ENCODE measurements at places on chromosomes 2 and 18.

DNA sequence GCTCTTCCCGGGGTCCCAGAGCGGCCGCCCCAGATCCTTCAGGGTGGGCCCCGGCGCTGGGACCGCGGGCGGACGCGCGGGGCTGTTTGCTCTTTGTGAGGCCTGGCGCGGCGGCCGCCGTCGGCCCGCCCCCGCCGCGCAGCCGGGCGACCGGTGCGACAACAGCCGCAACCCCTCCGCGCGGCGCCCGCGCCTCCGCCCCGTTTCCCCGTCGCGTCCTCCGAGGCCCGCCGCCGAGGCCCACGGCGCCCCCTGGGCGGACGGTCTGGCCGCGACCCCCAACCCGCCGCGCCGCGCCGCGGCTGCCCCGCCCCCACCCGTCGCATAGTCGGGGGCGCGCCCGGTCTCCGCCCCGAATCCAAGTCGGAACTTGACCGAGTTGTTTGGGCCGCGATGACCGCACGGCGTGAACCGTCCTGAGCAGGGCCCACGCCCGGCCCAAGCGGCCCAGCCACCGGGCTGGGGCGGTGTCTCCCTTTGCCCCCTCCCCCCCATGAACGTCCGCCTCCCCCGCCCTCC lies 448 bp downstream of the YPEL5 start:
- DNase-seq, result no peak

DNA sequence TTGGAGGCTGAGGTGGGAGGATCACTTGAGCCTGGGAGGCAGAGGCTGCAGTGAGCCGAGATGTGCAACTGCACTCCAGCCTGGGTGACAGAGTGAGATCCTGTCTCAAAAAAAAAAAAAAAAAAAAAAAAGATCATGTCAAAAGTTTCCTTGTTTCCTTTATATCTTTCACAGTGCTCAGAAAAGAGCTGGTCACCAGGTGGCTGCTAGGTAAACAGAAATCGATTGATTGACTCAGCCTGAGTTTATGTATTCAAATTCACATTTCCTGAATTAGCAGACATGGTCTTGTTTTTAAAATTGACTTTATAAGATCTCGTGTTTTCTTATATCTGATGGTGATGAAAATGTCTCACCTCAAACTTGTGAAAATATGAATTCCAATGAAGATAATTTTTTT lies 261.8 kb upstream of the FANCL start:
- DNase-seq, result peak; percentile 5

GRCh38 chr18:77035380-77036187 lies 97.0 kb downstream of the MBP start:
- DNase-seq, result no peak

GRCh38 chr2:51990684-51991083 lies 958.8 kb upstream of the NRXN1 start:
- DNase-seq, result no peak

GRCh38 chr18:65592435-65592834 lies 158.4 kb upstream of the CDH7 start:
- no peak for DNase-seq

DNA sequence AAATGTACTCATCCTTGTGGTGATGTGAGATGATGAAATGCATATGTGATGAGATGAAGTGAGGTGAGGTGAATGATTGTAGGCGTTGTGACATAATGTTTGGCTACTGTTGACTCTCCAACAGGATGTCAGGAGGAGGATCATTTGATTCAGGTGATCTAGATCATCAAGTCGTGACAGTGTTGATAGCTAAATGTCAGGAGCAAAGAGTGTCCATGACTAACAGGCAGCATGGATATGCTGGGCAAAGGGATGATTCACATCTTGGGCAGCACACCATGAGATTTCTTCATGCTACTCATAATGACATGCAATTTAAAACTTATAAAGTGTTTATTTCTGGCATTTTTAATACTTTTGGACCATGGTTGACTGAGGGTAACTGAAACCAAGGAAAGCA lies 40.2 kb upstream of the UBXN4 start:
- DNase-seq, result no peak

DNA sequence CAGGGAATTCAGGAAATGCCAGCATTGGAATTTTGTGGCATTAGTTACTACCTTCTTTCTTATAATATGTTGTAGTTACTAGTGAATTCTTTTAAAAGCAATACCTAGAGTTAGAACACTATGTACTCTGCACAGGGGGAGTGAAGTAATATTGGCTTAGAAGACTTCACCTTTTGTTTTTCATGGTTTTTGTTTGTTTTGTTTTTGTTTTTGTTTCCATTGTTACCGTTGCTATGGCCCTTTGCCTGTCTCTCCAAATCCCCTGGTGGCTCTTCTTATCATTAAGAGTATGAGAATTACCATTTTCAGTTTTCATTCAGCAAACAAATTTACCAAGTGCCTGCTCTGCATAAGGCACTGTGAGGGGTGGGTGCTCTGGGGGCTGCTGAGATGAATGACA lies 160.1 kb downstream of the HAUS1 start:
- no peak for DNase-seq

- no peak for DNase-seq
Measured at GRCh38 chr18:55265984-55266383, 306.7 kb upstream of the CCDC68 start.

- no peak for DNase-seq
Measured at GRCh38 chr18:22521026-22521707, 103.5 kb upstream of the CTAGE1 start.

- DNase-seq, result no peak
Measured at GRCh38 chr2:96642564-96643360, at the start of gene FER1L5. Gene FER1L5 (plus strand): TSS chr2:96642764. CDS start chr2:96642837, 73 bp downstream.

GRCh38 chr2:65536596-65536995 lies 104.2 kb upstream of the SPRED2 start:
- no peak for DNase-seq

GRCh38 chr18:67864677-67865340 lies 348.3 kb upstream of the DSEL start:
- DNase-seq, result no peak

- no peak for DNase-seq
Measured at GRCh38 chr2:232979871-232980461, 33.1 kb downstream of the NGEF start.

DNA sequence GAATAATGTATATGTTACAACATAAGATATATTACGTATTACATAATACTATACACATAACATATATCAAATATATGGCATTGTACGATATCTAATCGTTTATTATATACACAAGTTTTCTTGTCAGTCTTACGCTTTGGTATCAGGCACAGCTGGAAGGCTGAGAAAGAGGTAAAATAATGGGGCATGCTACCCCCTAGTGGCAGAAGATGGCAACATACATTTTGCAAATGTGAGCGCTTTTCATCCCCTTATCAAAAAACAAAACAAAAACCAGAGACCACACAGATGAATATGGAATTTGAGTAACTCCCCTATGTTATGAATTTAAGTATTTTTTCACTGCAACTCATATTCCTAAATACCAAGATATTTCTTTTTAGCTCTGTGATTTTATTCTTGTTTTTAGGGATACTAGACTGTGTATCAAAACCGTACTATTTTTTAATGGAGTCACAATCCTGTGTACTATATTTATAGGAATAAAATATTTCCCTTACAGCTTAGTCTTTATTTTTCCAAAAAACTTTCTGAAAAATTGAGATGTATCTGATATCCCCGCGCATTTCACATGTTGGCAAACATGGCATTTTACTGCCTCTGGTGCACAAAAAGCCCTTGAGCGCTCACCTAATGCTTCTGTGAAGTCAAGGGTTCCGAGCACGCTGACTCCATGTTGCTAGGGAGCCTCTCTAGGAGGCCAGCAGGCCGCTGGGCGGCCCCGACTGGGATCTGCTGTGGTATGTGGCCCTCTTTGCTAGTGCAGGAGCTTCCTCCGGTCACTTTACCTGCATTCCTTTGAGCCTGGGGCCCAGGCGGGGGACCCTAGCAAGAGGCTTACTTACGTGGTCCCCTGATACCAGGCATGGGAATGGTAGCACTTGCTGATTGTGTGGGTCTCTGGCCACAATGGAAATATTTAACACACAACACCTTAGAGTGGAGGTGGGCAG lies 62.5 kb downstream of the SLC4A3 start:
- DNase-seq, result peak; percentile 46

DNA sequence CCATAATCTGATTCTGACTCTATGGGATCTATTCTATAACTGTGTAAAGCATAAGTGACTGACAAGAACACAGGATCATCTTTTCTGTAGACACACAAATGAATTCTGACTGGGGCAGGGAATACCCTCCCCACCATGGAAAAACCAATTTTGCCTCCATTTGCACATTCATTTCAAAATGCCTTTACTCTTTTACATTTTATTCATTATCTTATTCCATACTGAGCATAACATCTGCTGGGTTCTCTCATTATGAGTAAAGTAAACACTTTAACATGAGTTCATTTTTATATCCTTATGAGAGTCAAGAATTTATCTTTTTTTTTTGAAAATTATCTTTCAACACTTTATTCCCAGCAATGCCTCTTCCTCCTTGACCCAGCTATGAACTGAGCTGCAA lies 163.5 kb downstream of the RNF152 start:
- DNase-seq, result no peak

DNA sequence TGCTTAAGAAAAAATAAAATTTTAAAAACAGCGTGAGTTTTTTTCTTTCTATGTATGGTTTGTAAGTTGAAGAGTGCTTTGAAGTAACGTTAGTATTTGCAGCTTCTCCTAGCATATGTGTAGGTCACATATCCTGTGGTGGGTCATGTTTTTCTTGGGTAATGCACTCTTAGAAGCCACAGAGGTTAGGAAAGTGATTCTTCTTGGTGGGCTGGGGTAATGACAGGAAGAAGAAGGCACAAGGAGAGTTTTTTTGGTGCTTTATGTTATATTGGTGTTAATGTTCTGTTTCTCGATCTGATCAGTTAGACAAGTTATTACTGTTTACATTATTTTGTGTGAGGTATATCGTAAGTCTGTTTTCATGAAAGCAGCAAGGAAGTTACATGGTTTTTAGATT lies 109.0 kb downstream of the ICA1L start:
- no peak for DNase-seq

DNA sequence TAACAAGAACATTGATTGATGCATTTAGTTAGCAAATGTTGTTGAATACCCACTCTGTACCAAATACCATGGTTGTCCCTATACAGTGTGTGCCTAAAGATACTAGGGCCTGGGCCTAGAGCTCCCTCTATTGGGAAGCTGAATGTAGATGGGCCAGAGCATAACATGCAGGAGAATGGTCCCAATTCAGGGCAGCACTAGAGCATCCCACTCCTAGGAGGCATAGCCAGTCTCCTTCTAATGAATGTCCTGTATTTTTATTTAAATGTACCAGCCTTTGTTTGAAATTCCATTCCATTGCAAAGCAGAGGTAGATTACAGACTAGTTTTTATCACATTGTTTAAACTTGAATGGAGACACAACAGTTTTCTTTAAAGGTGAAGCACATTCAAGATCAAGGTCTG lies 90.6 kb downstream of the FEZ2 start:
- peak; percentile 60 for DNase-seq

DNA sequence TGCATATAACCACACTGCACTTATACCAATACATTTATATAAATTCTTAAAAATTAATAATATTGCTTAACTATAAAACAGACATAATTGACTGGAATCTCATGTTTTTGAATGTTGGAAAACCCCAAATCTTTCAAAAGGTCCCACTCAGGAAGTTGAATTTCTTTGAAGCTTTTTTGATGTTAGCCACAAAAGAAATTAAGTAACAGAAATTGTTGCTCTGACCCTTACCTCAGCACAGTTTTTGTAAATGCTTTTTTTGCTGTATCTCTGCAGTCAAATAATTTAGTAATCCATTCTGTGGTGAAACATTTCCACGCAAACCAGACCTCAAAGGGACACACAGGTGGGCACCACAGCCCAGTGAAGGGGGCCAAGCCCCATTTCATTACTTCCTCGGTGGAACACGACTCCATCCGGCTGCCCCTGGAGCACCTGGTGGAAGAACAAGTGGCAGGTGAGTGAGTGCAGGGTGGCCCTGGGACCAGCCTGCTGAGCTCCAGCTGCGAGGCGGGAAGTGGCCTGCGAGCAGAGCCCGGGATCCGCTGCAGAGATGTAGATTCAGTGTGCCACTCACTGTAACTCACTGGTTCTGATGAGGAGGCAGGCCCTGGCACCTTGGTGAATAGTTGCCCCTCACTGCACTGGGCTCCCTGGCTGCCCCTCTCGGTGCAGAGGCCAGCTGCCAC lies 8.4 kb downstream of the SCLY start:
- no peak for DNase-seq
